ENCODE measurements at places on chromosomes 2 and 18.

DNA sequence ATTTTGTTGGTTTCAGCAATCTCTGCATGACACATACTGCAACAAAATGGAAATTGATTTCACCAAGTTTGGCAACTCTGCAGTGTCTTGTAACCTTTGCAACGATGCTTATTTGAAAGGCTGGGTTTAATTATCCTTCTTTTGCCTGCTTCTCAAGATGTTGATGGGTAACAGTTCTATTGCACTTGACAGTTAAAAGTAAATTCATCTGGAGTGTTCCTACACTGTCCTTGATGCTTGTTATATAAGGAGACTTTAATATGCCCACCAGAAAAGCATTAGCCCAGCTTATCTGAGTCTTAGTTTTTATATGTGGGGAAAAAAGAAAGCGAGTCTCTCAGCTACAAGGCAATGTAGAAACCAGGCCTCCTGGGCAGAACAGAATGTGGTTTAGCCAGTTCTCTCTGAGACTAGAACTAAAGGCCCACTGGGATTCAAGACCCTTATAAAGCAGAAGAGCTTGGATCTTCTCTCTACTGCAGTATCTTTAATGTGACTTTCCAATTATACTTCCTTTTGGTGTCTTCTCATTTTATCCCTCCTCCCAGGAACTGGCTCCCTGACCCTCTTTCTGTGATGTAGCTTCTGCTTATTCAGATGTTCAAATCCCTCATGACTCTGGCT lies 106.8 kb upstream of the LYPD6 start:
- no peak for DNase-seq

DNA sequence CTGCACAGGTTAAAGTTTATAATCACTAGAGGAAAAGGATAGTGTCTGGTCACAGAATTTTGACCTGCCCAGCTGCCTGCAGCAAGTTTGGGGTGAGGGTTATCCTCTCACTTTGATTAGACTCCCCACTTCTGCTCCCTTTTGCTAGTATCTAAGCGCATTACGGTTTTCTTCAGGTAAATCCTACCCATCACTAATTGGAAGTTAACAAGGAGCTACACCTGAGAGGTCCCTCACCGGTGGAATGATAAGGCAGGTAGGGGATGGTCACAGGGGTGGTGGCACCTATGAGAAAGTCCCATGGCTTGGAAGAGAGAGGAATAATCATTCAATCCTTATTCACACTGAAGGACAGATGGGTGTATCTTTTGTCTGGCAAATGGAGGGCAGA lies 7.6 kb downstream of the BCL2 start:
- no peak for DNase-seq

DNA sequence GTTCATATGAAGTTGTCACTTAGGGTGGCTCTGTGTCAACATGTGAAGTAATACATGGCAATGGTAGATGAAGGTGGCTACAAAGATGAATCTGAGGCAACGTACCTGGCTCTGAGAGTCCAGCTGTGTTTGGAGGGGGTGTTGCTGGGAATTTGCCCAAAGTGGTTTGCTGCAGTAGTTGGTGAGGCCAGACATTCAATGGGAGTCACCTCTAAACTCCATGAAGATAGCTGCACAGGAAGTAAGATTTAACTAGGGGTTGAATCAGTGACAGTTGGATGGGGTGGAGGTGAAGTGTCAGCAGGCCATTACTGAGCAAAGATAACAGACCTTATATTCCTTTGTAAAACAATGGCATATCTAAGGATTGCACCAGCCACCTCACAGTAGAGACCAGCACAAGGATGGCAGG lies 71.8 kb downstream of the NUP35 start:
- no peak for DNase-seq

GRCh38 chr18:76412010-76412817 lies 82.8 kb downstream of the ZNF516 start:
- no peak for DNase-seq

DNA sequence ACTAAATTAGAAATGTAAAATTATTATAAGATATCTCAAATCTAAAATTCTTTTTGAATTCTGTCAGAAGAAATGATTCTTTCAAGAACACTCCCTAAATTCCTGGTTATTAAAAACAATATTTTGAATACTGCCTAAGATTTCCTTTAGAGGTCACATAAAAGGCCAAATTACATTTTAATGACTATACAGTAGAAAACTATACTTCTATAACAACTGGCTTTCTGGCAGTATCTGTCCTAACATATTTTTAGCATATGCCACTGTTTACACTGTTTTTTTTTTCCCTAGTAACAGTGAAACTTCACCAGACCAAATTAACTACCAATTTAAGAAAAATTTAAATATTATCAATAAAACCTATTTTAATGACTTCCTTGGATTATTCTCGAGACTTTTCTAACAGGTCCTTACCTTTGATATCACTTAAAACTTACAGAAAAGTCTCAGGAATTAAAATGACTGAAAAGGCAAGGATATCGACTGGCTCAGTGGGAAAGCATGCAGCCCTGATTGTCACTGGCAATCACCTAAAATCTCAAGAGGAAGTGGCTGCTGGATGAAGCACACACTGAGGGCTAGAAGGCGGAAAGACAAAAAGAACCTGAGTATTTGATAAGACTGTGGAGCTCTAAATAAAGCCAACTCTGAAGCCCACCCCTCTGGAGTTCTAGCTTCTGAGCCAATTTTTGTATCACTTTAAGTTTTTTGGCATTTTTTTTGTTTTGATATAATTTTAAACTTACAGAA lies 59.6 kb downstream of the SPIRE1 start:
- DNase-seq = no peak

GRCh38 chr2:17536416-17536815 lies 4.1 kb upstream of the VSNL1 start:
- DNase-seq = no peak

DNA sequence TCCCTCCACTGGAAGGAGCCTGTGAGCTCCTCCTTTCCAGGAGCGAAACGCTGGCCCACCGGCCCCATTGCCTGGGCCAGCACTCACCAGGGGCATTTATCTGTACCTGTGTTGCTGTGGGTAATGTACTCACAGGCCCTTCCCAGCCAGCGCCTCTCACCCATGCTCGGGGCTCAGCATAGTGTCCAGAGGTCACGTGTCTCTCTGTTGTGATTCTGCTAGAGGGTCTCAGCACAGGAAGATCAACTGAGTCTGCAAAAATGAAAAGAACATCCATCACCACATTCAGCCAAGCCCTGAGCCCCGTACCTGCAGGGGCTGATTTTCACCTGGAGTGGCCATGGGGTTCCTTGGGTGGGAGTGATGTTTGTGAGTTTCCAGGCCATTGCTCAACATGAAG lies 103.1 kb upstream of the TPO start:
- DNase-seq = no peak

GRCh38 chr2:23601301-23601965 lies 216.5 kb downstream of the KLHL29 start:
- DNase-seq = no peak

DNA sequence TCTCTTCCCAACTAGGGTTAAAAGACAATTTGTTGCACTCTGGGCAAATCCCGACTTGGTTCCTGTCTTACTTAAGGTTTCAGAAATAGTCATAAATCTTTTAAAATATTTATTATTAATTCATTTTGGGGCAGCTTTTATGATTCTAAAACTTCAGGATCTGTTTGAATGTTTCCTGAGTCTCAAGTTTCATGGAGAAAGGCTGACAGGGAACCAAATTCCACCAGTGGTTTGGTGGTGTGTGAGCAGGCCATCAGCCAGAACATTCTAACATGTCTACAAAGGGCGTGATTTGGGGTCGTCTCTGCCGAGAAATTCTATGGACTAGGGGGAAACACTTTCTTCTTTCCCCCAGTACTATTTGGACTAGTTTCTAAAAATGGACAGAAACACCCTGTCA lies 366.4 kb downstream of the ZNF521 start:
- DNase-seq = no peak

DNA sequence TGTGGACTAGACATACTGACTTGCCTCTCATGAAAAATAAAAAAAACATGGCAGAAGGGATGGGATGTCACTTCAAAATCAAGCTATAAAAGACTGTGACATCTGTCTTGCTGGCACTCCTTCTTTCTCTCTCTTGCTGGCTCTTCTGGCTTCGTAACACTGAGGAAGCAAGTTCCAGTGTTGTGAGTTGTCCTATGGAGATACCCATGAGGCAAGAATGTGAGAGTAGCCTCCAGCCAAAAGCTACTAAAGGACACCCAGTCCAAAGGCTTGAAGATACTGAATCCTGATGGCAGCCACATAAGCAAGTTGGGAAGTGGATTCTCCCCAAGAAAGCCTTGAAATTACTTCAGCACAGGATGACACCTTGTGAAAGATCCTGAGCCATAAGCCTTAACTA lies 376.1 kb upstream of the TMEFF2 start:
- DNase-seq = no peak

DNA sequence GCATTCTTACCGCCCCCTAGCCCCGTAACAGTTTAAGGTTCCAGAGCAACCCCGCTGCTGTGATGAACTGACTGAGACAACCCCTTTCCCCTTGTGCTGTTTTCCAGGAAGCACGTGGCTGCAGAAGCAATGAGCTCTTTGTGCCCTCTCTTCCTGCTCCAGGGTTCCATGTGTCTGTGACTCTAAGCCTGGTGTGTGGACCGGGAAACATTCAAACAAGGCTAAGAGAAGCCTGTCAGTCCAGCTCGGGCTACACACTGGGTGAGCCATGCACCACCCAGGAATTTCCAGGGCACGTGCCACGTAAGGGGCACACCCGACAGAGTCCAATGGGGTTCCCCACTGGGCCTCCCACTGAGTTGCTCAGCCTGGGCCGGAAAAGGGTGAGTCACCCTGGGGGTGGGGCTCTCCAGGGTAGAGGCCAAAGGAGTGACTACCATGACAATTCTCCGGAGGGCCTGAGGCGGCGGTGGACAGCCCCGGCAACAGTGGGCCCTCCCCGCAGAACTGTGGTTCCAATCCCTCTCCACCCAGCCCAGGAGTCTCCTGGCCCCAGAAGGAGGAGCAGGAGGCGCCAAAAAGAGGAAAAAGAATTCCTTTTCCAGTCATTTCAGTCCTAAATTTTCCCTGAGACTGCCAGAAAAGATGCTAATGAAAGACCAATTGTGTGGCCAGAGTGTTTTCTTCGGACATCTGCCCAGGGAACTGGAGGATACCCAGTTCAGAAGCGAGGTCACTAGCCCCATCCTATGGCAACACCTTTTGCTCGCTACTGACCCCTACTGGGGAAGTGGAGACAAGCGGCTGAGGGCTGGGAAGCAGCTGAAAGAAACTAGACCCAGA lies 157.8 kb upstream of the SLC1A4 start:
- DNase-seq = peak; percentile 63

- DNase-seq = no peak
These were observed 161.7 kb downstream of the RND3 start for GRCh38 chr2:150325656-150326314.

GRCh38 chr18:43012951-43013350 lies 102.5 kb downstream of the RIT2 start:
- no peak for DNase-seq

GRCh38 chr2:193250389-193250788 lies 1055.7 kb upstream of the TMEFF2 start:
- DNase-seq = no peak

DNA sequence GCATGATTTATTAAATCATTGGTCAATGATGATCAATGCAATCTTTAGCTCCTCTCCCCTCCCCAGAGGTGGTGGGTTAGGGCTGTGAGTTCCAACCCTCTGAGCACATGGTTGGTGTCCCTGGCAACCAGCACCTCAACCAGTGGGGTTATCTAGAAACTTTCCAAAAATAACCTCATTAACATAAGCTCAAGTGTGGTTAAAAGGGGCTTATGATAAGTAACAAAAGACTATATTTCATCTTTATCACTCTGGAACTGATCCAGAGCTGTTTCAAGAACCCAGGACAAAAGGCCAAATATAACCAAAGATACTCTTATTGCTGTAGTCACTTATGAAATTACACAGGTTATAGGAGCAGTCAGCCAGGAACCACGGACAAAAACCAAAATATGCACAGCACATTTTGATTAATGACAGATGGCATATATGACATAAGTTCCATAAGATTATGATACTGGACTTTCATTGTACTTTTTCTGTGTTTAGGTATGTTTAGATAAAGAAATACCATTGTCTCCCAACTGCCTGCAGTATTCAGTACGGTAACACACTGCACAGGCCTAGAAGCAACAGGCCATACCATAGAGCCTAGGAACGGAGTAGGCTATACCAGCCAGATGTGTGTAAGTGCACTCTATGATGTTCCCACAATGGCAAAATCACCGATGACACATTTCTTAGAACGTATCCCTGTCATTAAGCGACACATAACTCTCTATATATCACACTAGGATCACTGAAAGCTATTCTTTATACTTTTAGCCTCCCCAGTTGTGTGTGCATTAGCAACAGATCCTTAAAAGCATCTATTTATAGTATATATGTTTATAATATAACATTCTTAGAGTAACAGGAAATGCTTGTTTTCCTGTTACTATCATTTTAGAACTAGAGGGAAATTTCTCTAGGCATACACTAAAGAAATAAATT lies 31.9 kb downstream of the KIDINS220 start:
- no peak for DNase-seq

DNA sequence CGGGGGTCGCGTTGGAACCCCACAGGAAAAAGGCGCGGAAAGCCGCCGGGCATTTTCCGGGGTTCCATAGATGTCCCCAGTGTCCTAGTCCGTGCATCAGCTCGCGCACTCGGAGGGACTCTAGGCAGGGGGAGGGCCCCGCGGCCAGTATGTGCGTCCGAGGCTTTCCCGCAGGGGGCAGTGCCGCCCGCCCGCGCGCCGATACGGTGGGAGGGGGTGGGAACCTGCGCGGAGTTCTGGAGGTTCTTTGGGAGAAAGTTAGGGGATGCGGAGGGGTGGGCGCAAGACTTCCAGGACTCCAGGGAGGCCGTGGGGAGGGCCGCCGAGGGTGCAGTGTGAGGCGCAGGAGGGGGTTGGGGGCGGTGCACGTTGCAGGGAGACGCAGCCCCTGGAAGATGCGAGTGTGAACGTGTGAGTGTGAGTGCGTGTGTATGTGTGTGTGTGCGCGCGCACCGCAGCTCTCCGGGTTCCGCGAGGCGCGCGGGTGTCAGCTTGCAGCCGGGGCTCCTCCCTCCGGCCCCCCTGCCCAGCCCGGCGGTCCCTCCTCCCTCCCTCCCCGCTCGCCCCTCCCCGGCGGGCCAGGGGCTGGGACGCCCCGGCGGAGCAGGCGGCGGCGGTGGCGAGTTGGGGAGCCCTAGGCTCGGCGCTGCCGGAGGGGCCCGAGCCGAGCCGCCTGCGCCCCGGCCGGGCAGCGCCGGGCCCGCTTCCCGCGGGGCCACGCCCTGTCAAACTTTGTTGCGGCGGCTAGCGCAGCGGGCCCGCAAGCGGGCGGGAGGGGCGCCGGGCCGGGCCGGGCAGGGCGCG lies at the start of gene TCF7L1:
Gene TCF7L1, plus strand, starts transcription at position 559 of the 804 bp plus-strand sequence. CDS start 293 bp downstream, outside the sequence.
- DNase-seq = peak; percentile 3

DNA sequence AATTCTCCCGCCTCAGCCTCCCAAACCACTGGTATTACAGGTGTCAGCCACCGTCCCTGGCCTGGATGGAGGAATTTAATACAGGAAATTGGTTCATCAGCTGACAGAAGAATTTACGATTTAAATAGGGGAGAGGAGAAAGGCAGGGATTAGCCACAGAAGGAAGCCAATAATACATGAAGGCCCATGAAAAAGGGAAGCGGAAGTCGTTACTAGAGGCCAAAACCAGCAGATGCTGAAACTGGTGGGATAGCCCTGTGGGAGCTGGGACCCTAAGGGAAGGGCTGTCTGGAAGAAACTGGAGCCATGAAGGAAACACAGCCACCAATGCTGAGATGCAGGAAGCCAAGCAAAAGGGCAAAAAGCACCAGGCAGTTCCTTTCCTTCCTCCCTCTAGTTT lies 163.7 kb upstream of the RMP24 start:
- DNase-seq = no peak

Measured in T-cell (primary cell).